ENCODE measurements at places on chromosomes 11 and 22.
A peak's percentile ranks its signal among the peaks of the same experiment; 100 is the strongest.

DNA sequence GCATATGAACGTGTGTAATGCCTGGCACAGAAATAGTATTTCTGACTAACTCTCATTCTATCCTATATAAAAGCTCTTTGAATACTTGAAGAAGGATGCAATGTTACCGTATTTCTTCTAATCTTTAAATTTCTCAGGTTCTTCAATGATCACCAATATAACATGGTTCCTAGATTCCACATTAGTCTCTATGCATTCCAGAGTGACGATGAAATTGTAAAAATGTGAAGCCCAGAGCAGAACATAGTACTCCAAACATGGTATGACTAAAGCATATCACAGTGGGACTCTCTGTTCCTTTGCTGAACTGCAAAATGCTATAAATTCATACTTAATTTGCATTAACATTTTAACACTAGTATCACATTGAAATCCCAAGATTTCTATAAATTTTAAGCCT lies 877.6 kb upstream of the CHORDC1 start:
- no peak for DNase-seq

DNA sequence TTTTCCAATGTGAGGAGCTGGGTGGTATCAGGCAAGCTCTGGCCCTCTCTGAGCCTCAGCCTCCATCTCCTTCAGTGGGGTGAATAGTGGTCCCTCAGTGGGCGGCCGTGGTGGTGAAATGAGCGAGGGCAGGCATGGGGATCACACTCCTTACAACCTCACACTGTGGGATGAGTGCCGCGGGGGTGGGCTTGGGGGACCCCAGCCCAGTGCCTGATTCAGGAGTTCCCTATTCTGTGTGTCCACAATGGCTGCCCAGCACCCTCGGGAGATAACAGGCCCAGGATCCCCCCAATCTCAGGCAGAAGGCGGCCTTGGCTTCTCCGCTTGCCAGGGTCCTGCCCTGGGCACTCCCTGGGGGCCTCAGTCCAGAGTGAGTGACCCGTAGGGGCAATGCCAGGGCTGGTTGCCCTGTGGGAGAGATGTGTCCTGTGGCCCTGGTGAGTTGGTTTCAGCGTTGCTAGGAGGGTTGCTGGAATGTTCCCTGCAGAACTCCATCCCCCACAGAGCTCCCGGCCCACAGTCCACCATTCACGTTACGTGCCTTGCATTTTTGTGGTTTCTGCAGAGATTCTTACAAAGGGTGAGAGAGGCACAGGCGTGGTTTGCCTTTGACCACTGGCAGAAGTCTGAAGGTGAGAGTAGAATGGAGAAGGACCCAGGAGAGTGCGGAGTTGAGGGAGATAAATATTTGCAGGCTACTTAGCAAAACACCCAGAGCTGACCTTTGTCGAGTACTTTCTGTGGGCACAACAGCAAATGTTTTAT lies 2.9 kb downstream of the ALDH3B1 start:
- peak; percentile 90 for DNase-seq

DNA sequence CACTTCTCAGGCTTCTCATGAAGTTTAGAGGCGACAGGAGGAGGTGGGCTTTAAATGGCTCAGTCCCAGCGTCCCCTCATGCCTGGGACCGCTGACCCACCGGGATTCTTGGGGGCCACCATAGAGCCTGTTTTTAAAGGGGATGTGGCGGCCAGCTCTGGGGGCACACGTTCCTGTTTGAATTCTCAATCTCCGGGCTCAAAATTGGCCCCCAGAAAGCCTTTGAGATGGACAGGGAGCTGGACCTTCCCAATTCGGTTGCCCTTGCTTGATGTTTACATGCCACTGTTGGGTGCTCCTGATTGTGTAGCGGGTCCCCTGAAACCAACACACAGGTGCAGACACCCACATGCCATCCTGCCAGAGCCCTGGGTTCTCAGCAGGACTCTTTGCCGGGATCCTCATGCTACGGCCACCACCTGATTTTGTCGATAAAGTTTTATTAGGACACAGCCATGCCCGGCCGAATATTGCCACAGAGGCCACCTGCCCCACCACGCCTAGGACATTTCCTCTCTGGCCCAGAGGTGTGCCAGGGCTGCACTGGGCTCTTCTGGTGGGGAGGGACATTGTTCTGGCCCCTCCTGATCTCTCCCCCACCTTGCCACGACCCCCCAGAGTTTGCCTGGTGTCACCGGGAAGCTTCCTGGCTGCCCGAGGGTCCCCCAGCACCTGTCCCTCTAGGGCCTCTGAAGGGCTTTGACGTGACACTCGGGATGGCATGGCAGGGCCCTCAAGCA lies 71.6 kb downstream of the KCNQ1 start:
- DNase-seq = no peak

DNA sequence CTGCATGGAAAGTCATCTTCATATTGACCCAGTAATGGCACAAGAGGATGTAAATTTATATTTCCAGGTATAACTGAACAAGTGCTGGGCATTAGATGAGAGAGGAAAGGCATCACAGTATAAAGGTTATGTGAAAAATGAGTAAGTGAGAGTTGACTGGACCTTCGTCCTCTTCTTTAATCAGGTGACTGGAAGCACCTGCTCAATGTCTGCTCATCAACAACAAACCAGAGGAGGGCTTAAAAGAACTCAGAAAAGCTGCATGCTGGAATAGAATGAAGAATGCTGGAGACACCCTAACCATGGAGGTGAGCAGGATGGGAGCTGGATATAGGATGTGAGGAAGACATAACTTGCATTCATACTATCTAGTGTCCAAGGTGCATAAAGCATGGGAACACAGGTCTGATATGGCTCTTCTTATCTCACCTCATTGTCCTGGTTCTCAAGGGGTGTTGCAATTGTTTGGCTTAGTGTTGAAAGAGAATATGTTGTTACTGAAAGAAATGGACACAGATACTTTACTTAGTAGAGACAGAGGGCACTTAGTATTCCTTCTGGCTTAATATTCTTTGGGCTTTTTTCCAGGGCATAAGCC lies 7.3 kb upstream of the SLC22A9 start:
- DNase-seq = no peak

DNA sequence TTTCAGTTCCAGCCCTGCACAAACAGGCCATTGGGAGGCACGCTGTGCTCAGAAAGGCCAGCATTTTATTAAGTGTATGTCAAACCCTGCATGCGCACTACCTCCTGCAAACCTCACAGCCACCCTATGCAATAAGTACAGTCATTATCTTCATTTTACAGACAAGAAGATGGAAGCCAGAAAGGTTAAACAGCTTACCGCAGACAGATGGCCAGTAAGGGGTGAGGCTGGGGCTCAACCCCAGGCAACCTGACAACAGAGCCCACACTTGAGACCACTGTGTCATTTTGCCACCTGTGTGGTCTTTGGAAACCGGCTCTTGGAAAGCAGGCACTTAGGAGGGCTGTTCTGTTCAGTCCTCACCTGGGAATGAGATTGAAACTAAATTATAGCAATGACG lies 142.3 kb downstream of the NXPE2 start:
- DNase-seq = no peak

GRCh38 chr11:95505927-95506426 lies 275.0 kb upstream of the SESN3 start:
- DNase-seq = no peak
